ENCODE measurements at places on chromosomes 4 and X.

- H3K36me3 ChIP-seq, result peaks cover 64% of the 10 kb centered on the region
- peak; percentile 19 for DNase-seq
- peak overlapping the region; percentile 100 for H3K4me3 ChIP-seq
- H3K27ac ChIP-seq, result peak overlapping the region; percentile 78
- peaks cover 62% of the 10 kb centered on the region for H3K4me1 ChIP-seq
- H3K27me3 ChIP-seq, result peaks cover 2% of the 10 kb centered on the region
Measured at GRCh38 chr4:56976283-56976836, 1.0 kb downstream of the NOA1 start.

GRCh38 chr4:111230265-111230664, 607.4 kb upstream of the PITX2 start:
- no peaks in the 10 kb centered on the region for H3K36me3 ChIP-seq
- H3K27ac ChIP-seq, result no peak overlapping the region
- H3K27me3 ChIP-seq, result no peaks in the 10 kb centered on the region
- no peaks in the 10 kb centered on the region for H3K4me1 ChIP-seq
- DNase-seq, result no peak

DNA sequence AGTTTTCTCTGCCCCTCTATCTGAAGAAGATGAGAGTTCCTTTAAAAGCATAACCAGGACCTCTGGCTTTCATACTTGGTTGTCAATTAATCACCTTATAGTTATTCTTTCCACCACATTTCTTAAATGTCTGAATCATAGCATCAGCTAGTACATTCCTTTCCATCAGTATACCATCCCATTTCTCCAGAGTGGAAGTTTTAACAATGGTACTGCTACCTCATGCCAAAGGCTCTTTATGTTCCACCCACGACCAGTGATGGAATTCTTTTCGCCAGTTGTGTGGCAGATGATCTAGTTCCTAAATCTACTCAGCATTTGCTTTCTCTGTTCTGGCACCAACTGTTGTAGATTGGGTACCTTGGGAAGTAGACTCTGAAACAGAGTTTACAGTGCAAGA, 379.8 kb downstream of the ZNF674 start:
- H3K4me1 ChIP-seq, result peaks cover 5% of the 10 kb centered on the region
- H3K27ac ChIP-seq, result no peak overlapping the region
- H3K27me3 ChIP-seq, result peaks cover 4% of the 10 kb centered on the region
- H3K36me3 ChIP-seq, result no peaks in the 10 kb centered on the region
- no peak for DNase-seq

GRCh38 chr4:155392481-155393184, 15.9 kb upstream of the MAP9 start:
- DNase-seq, result no peak
- no peak overlapping the region for H3K4me3 ChIP-seq
- H3K36me3 ChIP-seq, result no peaks in the 10 kb centered on the region
- H3K27me3 ChIP-seq, result peaks cover 13% of the 10 kb centered on the region
- H3K4me1 ChIP-seq, result no peaks in the 10 kb centered on the region

- no peak overlapping the region for H3K27ac ChIP-seq
- no peak overlapping the region for H3K4me3 ChIP-seq
- DNase-seq, result no peak
- H3K27me3 ChIP-seq, result no peaks in the 10 kb centered on the region
- peaks cover 12% of the 10 kb centered on the region for H3K4me1 ChIP-seq
Measured at GRCh38 chr4:115274545-115274944, 161.1 kb upstream of the NDST4 start.

- H3K4me3 ChIP-seq, result no peak overlapping the region
- H3K27ac ChIP-seq, result no peak overlapping the region
- no peaks in the 10 kb centered on the region for H3K27me3 ChIP-seq
- H3K4me1 ChIP-seq, result no peaks in the 10 kb centered on the region
Measured at GRCh38 chr4:156476359-156476758, 495.2 kb downstream of the PDGFC start.

- no peaks in the 10 kb centered on the region for H3K4me1 ChIP-seq
- H3K4me3 ChIP-seq, result no peak overlapping the region
- no peak overlapping the region for H3K27ac ChIP-seq
Measured at GRCh38 chr4:141761926-141762325, 125.5 kb downstream of the IL15 start.

DNA sequence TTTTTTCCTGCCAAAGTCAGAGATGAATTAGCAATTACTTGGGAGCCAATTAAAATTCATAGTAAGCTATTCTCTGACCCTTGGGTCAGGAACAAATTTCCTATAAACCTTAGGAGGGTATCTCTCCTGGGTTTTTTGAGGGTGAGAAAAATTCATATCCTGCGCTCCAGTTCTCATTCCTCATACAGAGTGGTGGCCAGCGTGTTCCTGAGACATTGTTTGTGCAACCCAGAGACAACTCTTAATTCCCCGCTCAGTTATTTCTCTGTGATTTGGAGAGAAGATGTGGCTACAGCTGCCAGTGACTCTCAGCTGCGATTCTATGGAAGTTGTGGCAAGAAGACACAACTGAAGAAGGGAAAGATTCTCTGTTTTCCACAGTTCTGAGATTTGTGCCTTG, 37.9 kb upstream of the CBR4 start:
- no peak overlapping the region for H3K27ac ChIP-seq
- DNase-seq, result no peak
- no peaks in the 10 kb centered on the region for H3K4me1 ChIP-seq
- no peak overlapping the region for H3K4me3 ChIP-seq

DNA sequence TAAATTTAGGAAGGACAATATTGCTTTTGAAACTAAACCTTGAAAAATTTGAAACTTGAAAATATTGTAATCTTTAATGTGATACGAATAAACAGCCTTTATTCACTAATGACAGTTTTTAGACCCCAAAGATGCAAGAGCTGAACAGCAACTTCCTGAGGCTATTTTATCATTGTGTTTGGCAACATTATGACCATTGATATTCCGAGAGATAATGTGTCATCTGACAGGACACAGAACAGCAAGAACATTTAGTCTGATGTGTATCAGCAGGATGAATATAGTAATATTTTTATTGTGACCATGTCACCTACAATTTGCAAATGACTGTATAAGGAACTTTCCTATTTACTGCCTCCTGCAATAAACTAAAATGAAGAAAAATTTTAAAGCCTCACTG, 316.0 kb downstream of the ADAM29 start:
- no peak overlapping the region for H3K27ac ChIP-seq
- H3K36me3 ChIP-seq, result no peaks in the 10 kb centered on the region
- no peak overlapping the region for H3K4me3 ChIP-seq
- no peak for DNase-seq
- H3K27me3 ChIP-seq, result no peaks in the 10 kb centered on the region

GRCh38 chrX:56733459-56734046, 4.5 kb downstream of the NBDY start:
- no peaks in the 10 kb centered on the region for H3K27me3 ChIP-seq
- H3K36me3 ChIP-seq, result peaks cover 22% of the 10 kb centered on the region
- H3K4me3 ChIP-seq, result peak overlapping the region; percentile 12
- H3K27ac ChIP-seq, result no peak overlapping the region
- peak; percentile 55 for DNase-seq
- H3K4me1 ChIP-seq, result peaks cover 25% of the 10 kb centered on the region

DNA sequence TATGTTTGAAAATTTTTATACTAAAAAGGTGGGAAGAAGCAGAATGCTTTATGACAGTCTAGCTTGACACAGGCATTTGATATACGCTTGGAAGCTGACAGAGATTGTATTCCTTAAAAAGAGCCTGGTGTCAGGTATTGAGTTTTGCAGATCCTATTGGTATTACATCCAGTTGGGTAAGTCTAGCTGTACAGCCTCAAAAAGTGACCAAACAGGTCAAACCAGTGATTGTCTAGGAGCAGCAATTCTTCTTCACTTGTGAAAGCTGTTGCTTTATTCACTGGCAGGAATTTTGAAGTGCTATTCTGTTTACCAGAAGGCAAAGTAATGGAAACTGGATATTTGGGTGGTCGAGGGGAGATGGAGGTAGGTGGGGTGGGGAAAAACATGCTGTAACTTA, 77.5 kb downstream of the UCHL1 start:
- H3K4me3 ChIP-seq, result no peak overlapping the region
- no peak overlapping the region for H3K27ac ChIP-seq
- peaks cover 5% of the 10 kb centered on the region for H3K27me3 ChIP-seq
- DNase-seq, result no peak
- no peaks in the 10 kb centered on the region for H3K4me1 ChIP-seq
- H3K36me3 ChIP-seq, result no peaks in the 10 kb centered on the region

GRCh38 chr4:4574792-4575191, 32.9 kb upstream of the STX18 start:
- no peak overlapping the region for H3K27ac ChIP-seq
- H3K36me3 ChIP-seq, result peaks cover 16% of the 10 kb centered on the region
